ENCODE measurements at places on chromosomes 16 and 17.

DNA sequence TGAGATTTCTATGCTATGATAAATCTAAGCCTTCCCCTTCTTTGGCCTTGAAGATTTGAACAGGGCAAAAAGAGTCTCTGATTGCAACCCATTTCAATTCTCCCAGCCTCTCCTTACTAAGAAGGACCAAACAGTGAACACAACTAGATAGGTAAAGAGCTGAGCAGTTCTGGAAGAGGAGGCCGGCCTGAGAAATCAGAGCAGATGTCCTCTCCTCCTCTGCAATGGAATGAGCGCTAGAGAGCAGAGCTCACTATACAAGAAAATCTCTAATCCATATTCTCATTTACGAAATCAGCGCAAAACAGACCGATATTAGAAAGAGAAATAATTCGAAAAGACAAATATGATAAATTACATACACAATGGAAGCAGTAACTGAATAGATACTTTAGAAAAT, 124.2 kb downstream of the CDK5R1 start:
- DNase-seq: no peak

DNA sequence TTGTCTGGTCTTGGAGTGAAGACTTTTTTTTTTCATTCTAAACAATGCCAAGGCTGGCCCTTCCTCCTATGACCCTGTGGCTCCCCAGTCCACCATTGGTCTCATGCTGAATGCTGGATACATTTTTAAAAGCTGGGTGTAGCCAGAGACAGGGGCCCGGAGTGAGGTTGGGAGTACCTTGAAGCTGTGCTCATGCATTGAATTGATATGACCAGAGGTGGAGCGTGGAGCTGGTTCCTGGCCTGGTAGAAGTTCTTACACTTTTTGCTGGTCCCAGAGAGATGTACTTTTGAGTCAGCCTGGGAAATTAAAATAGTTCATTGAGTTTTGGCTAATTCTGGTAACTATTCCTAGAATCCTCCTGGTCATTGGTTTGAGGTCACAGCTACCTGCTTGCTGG, 83.6 kb downstream of the CMIP start:
- no peak for DNase-seq

DNA sequence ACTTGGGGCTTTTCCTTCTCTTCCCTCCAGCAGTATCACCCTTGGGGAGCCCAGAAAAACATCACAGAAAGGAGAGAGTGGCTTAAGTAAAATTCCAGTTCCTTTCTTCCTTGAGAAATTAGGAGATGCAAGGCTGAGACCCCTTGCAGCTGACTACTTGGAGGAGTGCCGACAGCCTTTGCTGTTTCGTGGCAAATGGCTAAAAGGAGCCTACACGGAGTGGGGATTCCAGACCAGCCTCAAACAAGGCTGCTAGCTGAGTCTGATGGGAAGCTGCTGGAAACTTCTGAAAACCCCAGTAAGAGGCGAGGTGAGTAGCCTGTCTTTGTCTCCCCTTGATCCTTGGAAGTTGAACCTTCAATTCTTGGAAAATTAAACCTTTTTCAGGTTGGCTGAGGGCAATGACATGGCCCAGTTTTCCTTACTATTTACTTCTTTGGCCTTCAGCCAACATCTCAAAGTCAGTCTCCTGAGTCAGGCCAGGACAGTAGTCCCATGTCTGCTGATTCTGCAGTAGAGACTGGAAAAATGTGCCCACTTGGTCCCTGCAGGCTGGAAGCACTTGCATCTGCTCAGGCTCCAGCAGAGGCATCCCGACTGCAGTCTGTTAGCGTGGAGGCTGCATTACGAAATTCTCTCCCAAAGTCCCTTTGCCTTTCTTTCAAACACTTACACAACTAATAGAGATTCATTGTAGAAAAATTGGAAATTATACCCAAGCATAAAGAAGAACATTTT, 23.4 kb downstream of the SMIM36 start:
- no peak for DNase-seq

GRCh38 chr17:9521062-9521461, 54.6 kb downstream of the STX8 start:
- no peak for DNase-seq

DNA sequence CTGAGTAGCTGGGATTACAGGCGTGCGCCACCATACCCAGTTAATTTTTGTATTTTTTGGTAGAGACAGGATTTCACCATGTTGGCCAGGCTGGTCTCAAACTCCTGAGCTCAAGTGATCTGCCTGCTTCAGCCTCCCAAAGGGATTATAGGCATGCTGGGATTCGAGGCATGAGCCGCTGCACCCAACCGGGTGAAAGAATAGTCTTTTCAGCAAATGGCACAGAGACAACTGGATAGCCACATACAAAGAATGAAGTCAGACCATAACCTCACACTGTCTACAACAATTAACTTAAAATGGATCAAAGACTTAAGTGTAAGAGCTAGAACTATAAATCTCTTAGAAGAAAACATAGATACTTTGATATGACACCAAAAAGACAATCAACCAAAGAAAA, 67.6 kb downstream of the TBC1D16 start:
- no peak for DNase-seq

All from NCI-H345 (cell line).